ENCODE measurements at places on chromosomes 13 and 19. TPM values are rescaled to one million over a fixed set of nuclear protein-coding genes. Genes with fewer than 3 reads are reported as not detected.

GRCh38 chr19:10505583-10506229, 2.5 kb upstream of the KEAP1 start:
- DNase-seq = peak; percentile 76

Gene PSG11
- total RNA-seq = not detected

DNA sequence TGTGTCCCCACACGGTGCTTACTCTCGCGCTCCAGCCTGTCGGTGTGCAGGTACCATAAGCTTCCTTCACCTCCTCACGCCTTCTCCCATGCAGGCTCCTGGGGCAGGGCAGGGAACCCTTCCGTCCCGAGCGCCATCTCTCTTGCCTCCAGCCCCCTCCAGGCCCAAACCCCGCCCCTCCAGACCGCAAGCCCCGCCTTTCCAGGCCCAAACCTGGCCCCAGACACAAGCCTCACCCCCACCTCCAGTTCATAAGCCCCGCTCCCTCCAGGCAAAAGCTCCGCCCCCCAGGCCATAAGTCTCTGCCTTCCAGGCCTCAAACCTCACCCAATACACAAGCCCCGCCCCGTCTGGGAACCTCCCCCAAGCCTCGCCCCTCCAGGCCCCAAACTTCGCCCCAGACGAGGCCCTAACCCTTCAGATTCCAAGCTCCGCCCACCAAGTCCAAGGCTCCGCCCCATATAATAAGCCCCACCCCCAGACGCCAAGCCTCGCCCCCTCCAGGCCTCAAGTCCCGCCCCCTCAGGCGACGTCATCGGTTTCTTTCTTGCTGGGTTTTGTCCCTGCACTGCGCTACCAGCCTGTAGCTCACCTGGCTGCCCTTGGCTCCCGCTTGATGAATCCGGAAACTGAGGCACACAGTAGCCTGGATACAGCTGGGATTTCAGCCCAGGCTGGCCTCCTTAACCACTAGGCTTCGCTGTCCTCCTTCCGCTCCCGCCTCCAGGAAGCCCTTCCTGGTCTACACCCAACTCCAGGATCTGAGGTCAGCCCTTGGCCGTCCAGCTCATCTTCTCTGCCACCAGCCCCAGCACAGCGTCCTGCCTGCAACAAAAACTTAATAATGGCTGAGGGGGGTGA, 16.1 kb downstream of the MKNK2 start:
- no peak for DNase-seq

DNA sequence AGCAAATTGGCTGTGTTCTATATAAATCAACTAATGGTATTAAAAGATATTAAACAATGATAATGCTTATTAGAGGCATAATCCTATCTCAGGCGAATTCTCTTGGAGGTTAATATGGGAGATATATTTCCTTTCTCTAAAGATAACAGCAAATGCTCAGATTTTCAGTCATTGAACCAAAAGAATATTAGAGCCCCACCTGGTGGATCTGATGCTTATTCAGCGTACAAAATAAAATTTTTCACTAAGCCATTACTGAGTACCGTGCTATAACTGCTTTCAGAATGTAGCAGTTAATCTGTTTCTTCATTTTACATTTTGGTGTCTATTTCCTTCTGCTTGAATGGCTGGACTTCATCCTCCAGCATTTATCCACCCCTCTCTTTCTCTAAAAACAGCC, 143.3 kb upstream of the IPO5 start:
- no peak for DNase-seq

Gene ADGRE2
- 1.6 TPM for total RNA-seq

DNA sequence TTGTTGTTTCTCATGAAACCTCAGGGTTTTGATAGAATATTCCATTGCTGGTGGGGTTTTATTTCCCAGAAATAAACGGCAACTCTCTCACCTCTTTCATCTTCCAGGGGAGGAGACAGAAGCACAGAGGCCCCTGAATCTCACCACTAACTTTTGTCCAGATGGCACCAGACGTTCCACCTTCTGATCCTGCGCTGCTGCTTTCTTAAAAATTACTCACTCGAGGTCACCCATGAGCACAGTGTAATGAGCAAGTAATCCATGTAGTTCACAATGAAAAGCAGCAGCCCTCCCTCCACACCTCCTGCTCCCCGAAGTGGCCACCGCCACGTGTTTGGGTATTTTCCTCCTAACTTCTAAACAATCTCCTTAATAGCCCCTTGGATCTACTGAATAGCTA, 51.3 kb downstream of the TEX29 start:
- DNase-seq = no peak

Gene CDC34
- total RNA-seq = 75.0 TPM

Gene TMEM145
- not detected for total RNA-seq

GRCh38 chr19:36572593-36573019, 486 bp downstream of the ZNF529 start:
- DNase-seq = no peak

Gene TLE5
- total RNA-seq = 1,050 TPM

GRCh38 chr13:65260946-65261891, 1968.9 kb downstream of the PCDH9 start:
- DNase-seq = no peak

DNA sequence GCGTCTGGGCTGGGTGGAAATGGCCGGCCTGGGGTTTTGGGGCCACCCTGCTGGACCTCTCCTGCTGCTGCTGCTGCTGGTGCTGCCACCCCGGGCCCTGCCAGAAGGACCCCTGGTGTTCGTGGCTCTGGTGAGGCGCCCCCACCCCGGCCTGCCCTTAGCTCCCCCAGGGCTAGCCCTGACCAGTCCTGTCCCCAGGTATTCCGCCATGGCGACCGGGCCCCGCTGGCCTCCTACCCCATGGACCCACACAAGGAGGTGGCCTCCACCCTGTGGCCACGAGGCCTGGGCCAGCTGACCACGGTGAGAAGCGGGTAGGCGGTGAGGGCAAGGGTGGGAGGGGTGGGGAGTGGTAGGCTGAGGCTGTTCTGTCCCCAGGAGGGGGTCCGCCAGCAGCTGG, at the start of gene ACP4:
Gene ACP4, plus strand, starts transcription at position 20 of the 400 bp plus-strand sequence. Its CDS starts 0 bp downstream, at position 20.
- DNase-seq = no peak

GRCh38 chr19:55406826-55407549, 600 bp downstream of the UBE2S start:
- no peak for DNase-seq

Gene PLEKHF1
- total RNA-seq = 86.3 TPM

Gene MISP3
- total RNA-seq = 12.1 TPM

Gene KLF5
- 1.7 TPM for total RNA-seq

Gene SHKBP1
- total RNA-seq = 35.6 TPM

DNA sequence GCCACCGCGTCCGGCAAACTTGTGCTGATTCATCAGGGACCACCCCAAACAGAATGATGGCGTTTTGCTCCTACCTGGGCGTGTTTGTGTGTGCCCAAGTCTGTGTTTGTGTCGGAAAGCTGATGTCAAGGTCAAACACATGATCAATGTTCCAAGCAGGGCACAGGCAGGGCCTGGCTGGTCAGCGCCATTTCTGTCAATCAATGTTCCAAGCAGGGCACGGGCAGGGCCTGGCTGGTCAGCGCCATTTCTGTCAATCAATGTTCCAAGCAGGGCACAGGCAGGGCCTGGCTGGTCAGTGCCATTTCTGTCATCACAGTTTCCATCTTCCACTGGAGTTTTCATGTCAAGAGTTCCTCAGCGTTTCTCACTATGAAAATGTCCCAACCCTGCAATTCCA, 14.9 kb upstream of the GRTP1 start:
- DNase-seq = no peak

DNA sequence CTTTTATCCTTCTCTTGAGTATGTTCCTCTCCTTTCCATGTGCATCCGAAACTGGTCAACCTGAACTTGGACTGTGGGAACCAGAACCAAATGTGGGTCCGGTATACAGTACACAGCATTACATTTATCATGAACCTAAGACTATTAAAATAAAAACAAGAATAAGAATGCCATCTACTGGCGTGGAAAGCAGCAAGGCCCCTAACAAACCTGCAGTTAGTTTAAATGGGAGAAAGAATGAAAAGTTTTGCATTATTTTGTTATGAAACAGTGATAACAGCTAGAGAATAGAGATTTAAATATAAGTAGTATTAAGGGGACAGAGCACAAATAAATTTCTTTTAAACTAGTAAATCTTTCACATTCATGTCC, 159.5 kb downstream of the RBM26 start:
- DNase-seq = no peak

Gene SIAH3
- total RNA-seq = not detected

DNA sequence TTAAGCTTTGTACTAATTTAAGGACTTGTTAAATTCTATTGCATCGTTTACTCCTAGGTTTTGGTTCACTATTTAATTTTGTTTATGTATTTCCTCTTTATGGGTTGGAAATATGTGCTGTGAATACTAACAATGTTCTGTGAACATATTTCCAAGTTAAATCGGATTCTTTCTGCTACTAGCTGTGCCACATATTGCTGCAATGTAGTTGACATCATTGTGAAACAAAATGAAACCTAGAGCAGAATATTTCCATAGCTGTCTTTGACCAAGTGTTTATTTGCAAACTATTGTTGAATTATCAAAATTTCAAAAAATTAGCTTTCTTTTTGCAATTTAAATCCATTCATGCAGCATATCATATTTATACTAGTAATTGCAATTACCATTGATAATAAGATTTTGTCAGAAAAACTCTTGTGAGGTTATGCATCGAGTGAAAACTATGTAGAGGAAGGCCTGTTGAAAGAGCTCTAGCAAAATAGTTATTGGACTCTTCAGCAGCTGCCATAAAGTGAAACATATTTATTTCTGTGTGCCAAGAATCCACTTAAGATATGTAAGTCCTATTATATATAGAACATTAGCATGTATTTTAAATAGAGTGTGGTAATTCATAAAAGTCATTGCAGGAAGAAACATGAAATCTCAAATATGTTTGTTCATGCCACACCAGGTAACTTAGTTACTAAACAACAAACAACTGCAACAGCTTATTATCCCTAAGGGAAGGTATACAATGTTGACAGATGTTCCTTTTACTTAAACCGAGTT, 575.1 kb downstream of the SLITRK6 start:
- DNase-seq = no peak

DNA sequence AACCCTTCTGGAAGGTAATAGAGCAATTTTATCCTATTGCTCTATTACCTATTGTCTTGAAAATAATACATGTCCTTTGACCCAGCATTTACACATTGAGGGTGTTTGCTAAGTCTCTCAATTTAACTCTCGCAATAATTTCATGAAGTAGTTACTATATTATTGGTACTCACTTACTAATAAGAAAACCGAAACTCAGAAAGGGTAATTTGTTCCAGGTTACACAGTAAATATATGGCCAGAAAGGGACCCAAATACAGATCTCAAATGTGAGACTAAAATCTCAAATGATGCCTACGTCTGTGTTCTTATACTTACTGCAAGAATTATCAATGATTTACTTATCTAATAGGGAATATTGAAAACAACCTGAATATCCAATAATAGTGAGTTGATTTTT, 29.7 kb upstream of the FAM216B start:
- no peak for DNase-seq

GRCh38 chr19:53989600-53990533, 1.6 kb upstream of the CACNG6 start:
- no peak for DNase-seq
